ENCODE measurements at places on chromosomes 11 and 22.

DNA sequence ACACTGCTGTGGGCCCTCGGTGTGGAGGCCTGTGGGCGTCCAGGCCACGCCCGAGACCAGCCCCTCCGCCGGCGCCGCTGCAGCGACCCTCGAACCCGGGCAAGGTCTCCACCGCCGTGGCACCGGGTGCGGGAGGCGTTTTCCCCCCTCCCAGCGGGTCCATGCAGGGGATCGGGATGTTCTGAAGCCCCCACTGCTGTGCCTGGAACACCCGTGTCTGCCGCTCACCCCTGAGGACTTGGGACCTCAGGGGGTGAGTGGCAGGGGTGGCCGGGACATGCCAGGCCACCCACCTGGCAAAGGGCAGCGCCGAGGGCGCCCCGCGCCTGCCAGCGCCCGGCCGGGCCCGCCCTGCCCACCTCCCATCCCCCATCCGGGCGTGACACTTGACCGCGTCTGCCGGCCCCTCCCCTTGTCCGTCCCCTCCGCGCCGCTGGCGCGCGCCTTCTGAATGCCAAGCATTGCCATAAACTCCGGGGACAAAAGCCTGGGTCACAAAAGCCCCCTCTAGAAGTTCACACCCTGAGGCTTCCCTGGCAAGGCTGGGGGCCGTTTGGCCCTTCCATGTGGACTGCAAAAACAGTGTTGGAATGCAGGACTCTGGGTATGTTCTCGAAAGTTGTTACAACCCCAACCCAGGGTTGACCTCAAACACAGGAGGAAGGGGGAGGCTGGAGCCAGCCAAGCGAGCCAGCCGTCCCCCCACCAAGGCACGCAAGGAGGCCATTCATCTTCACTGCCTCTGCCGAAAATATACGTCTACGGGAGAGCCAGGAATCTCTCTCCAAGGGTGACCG lies 819 bp upstream of the KCNQ1OT1 start:
- peak; percentile 85 for DNase-seq

GRCh38 chr11:102177974-102178631 lies 67.9 kb downstream of the YAP1 start:
- DNase-seq = peak; percentile 36

- peak; percentile 27 for DNase-seq
These were observed 718.1 kb downstream of the NTM start for GRCh38 chr11:132088551-132088950.

- no peak for DNase-seq
These were observed 11.4 kb downstream of the PRR14L start for GRCh38 chr22:31738566-31738965.

GRCh38 chr11:1485504-1485885 lies 1.1 kb downstream of the MOB2 start:
- no peak for DNase-seq

- no peak for DNase-seq
These were observed 128.2 kb downstream of the SNX19 start for GRCh38 chr11:130787973-130788570.

DNA sequence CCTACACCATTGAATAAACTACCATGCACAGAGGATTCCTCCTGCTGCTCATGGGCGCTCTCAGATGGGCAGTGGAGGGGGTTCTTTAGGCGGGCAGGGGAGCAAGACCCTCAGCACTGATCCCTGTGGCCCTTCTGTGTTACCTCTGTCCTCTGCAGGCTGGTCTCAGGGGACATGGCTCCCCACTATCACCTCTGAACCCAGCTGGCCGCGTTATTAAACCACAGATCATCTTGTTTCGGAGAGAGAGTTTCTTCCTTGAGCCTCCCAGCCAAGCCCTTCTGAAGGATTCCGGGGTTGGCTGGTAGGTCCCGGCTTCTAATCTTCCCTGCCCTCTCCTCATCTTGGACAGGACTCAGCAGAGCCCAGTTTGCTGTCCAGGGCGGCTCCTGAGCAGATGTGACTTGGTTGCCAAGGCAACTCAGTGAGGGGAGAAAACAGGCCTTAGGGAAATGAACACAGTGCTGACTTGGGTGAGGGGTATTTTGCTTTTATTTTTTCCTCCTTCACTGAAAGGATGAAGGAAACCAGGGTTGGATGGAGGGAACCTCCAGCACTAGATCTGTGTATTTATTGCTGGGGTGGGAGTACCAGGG lies 13.3 kb downstream of the APOL3 start:
- DNase-seq = no peak

GRCh38 chr11:86726118-86726753 lies 53.8 kb upstream of the ME3 start:
- DNase-seq = no peak

DNA sequence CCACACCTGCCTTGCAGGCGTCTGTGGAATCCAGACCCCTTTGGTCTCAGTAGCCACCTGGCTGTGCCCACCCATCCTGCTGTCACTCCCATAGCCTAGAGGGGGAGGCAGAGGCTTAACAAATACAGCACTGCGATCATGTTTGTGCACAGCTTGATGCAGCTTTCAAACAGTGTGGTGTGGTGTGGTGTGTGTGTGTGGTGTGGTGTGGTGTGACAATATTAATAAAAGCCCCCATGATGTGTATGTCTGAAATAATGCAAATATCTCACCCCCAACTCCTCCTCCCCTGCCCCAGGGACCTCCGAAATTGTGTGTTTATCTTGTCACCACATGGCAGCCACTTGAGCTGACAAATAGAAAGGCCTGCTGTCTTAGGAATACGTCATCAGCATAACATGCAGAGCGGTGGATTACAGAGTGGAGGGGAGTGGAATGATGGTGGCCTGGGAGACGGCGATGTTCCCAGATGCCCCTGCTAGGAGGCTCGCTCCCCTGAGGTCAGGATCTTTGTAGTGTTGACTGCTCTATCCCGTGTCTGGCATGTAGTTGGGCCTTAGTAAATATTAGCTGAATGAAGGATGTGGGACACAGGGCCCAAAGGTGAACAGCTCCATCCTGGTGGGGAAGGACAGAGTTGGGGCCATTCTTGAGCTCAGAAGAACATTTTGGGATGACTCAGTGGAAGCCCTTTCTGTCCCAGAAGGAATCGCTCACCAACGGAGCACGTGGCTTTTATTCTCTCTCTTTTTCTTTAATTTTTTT lies 2.8 kb downstream of the PDXP start:
- no peak for DNase-seq

GRCh38 chr11:123253911-123254310 lies 58.9 kb upstream of the CLMP start:
- no peak for DNase-seq

DNA sequence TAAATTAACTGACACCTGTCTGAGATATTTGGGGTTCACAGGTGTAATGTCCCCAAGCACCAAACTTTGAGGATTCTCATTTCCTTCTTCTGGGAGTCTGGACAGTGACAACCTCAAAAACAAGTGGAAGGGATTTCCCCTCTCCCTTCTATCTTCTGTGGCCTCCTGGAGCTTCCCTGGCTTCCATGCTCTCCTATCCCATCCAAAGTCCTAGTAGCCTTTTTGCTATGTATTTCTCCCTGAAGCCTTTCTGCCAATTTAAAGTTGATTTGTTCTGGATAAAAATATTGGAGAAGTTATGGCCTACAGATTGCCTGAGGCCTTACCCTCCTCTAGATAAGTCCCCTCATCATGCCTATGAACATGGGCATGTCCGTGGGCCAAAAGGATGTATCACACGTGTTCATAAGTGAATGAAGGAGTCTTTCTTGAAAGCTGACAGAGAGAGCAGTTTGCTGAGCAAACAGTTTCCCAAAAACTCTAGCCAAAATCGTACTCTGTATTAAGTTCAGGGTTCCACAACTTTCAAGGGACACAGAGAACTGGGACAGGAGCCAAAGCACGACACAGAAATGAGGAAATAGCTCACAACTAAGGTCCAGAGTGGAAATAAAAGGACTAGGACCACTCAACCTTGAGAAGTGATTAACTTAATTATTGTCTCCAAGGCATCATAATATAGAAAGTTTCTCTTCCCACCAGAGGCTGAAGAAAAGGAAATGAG lies 6.7 kb downstream of the HEPACAM start:
- DNase-seq = no peak

DNA sequence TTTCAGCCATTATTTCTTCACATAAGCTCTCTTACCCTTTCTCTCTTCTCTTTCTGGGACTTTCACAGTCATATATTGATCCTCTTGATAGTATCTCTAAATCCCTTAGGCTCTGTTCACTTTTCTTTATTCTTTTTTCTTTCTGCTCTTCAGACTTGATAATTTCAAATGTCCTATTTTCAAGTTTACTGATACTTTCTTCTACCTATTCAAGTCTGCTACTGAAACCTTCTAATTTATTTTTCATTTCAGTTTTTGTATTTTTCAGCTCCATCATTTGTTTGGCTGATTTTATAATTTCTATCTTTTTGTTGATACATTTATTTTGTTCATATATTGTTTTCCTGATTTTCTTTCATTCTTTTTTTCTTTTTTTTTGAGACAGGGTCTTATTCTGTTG lies 79.1 kb downstream of the SNX19 start:
- DNase-seq = no peak

- DNase-seq = no peak
These were observed 34.9 kb downstream of the RTL6 start for GRCh38 chr22:44463151-44463550.

GRCh38 chr22:42612336-42612735 lies 2.3 kb downstream of the POLDIP3 start:
- no peak for DNase-seq

DNA sequence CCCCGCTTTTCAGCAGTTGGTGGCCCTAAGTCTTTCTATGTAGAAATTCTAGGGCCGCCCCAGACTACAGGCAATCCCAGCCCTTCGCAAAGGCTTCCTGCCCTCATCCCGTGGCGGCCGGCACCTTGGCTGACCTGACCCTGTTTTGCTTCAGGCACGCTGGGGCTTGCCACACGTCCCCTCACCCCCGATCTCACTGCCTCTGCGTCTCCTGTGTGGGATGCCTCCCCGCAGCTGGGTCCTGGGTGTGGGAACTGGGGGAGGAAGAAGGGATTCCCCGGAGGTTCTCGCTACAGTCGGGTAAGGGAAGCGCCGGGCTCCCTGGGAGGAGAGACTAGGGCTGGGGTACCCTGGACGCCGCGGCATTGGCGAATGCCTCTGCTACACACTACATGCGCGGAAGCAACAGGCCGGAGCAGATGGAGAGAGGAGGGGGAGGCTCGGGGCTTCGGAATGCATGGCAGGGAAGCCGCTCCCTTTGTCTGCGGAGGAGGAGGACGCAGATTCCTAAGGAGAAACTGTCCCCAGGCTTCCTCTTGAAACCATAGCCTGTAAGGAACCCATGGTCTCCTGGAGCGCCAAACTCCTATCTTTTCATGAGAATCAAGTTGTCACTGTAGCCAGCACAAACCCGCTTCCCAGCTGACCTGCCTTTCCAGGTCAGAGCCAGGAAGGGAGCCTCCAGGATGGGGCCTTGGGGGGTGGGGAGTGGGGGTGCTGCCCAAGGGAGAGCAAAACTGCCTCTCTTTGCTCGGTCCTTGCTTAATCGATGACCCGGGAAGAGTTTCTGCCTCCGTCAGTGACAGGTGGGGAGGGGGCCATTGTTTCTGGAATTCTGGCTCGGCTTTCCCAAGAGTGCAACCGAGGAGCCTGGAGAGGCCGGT lies 1.4 kb downstream of the DTX4 start:
- peak; percentile 48 for DNase-seq

GRCh38 chr22:50219800-50220602 lies 19.2 kb downstream of the SELENOO start:
- no peak for DNase-seq

DNA sequence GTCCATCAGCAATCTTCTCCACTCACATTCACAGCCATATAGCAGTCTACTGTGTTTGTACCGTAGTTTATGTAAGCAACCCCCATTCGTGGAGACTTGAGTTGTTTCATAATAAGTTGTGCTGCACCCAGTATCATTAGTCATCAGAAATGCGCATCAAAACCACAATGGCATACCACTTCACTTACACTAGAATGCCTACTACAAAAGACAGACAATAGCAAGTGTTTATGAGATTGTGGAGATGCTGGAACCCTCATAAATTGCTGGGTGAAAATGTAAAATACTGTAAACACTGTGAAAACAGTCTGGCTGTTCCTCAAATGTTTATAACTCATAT lies 133.3 kb downstream of the ATXN10 start:
- DNase-seq = no peak

- DNase-seq = no peak
These were observed 1330.2 kb downstream of the LRRC4C start for GRCh38 chr11:40129266-40129665.

- peak; percentile 97 for DNase-seq
These were observed at the start of gene EFCAB6 for GRCh38 chr22:43812149-43812842. TSS of gene EFCAB6 (minus strand) at chr22:43812305. CDS start at chr22:43782318, 29,987 bp downstream.

DNA sequence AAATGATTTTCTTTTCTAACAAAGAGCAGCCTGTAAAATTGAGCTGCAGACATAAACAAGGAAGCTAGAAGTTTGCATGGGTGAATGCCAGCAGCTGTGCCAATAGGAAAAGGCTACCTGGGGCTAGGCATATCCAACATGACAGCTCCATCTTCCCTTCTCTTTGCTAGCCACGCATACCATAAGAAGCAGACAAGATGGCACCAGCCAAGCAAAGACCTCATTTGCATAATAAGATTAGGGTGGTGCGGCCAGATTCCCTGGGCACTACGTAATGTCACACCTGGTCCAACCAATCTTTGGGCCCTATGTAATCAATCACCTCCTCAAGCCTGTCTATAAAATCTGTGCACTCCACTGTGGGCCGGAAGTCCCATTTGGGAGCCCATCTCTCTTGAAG lies 108.3 kb downstream of the SWAP70 start:
- DNase-seq = no peak

DNA sequence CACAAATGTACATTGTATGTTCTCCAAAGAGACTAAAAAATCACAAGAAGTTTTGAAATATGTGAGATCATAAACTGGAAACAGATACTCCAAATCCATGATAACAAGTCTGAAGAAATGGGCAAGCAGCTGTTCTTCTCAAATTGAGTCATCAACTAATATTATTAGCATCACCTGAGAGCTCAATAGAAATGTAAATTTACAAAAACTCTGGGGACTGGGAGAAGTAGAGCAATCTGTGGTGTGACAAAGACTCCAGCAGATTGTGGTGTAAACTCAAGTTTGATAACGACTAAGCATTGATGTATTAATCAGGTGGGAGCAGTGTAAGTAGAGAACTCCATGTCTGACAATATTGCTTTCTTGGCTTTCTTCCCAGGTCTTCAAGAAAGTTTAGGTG lies 53.2 kb downstream of the GLYATL1 start:
- no peak for DNase-seq

GRCh38 chr22:38901111-38901641 lies 29.2 kb upstream of the CBX6 start:
- no peak for DNase-seq

DNA sequence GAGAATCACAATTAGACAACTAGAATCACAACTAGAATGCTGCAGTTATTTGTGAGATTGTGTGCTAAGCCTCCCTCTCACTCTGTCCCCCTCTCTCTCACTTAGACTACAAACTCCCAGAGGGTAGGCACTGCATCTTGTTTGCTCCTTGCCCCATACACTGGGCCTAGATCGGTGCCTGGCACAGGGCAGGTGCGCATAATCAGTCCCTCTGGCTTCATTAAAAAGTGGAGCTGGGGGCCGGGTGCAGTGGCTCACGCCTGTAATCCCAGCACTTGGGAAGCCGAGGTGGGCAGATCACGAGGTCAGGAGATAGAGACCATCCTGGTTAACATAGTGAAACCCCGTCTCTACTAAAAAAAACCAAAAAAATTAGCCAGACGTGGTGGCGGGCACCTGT lies 456.8 kb downstream of the MIAT start:
- no peak for DNase-seq
